Activated T-cell treated with anti-CD3 and anti-CD28 coated beads, Interleukin-2, amount 50 U/mL, for 48 hours (primary cell): ENCODE measurements at places on chromosomes 16 and 17.

DNA sequence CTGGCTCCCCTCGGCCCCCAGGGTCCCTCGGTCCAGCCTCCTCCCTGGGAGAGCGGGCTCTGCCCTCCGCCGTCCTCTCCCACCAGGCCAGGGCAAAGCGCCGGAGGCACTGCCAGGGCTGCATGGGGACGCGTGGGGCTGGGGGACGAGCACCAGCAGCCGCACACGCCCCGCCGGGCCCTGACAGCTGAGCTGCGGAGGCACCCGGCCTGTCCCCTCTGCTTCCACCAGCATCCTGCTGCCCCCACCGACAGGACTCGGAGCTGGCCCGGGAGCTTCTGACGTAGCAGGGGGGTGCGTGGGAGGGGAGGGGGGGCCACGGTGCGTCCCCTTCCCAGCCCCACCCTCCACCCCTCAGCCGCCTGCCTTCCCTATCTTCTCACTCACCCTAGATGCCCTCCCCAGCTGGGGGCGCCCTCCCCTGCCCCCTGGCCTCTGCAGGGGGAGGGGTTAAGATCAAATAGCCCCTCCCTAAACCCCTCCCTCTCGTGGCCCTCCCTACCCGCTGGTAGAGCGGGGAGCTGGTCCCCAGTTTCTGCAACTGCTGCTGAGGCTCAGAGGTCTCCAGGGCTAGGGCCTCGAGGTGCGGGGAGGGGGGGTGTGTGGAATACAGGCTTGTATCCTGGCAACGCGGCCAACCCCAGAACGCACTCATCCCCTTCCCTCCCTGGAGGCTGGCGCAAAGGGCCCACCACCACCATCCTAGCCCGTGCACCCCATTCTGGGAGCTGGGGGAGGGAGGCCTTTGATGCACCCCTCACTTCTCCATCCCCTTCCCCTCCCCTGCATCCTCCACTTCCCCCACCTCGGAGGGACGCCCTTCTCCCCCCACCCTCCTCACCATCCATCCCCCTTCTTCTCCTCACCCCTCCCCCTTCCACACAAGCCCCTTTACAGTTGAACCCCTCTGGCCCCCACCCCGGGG is 1.0 kb downstream of the SRCIN1 start:
- no peak for DNase-seq

GRCh38 chr16:75377729-75378386 is 55.4 kb downstream of the CFDP1 start:
- no peak for DNase-seq

DNA sequence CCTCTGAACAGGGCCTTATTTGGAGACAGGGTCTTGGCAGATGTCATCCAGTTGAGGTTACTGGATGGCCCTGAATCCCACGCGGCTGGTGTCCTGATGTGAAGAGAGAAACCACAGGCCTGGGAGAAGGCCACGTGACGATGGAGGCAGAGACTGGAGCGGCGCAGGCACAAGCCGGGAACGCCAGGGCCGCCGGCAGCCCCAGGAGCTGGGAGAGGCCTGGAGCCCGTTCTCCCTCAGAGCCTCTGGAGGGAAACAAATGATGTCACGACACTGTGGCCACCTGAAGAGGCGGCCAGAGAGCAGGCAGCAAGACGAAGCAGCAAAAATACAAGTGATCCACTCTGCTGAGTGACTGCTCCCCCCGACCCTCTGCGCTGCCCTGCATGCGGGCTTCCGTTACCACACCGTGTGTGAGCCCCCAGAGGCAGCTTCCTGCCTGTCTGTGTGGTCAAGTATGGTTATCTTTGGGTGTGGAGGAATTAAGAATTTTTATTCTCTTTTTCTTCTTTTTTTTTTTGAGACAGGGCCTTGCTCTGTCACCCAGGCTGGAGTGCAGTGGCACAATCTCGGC is 11.6 kb downstream of the CD7 start:
- peak; percentile 42 for DNase-seq

- peak; percentile 77 for DNase-seq
These were observed 18.3 kb upstream of the WFIKKN2 start for GRCh38 chr17:50816771-50817751.

DNA sequence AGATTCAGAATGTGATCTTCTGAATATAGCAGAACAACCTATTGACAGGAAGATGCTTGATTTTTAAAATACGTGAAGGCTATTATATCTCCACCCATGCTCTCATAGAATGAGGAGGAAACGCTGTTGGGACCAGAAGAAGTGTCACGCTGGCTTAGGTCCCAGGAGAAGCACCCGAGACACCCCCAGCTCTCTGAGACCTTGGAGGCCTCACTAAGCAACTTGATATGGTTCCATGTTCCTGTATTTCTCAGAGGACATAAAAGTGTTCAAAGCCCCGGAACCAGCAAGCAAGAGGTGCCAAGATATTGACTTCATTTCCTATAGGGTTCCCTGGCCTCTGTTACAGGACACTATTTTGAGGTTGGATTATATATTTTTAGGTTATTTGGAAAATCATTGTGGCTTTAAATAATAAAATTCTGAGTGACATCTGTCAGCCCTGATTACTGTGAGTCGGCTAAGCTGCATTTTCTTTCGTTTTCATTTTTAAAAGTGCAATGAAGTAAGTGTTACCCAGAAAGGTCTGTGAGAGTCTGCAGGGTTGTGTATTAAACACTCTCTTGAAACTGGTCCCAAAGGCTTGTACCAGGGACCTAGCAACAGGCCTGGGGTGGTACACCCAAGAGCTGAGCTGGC is 400.0 kb downstream of the SOX9 start:
- DNase-seq = no peak

DNA sequence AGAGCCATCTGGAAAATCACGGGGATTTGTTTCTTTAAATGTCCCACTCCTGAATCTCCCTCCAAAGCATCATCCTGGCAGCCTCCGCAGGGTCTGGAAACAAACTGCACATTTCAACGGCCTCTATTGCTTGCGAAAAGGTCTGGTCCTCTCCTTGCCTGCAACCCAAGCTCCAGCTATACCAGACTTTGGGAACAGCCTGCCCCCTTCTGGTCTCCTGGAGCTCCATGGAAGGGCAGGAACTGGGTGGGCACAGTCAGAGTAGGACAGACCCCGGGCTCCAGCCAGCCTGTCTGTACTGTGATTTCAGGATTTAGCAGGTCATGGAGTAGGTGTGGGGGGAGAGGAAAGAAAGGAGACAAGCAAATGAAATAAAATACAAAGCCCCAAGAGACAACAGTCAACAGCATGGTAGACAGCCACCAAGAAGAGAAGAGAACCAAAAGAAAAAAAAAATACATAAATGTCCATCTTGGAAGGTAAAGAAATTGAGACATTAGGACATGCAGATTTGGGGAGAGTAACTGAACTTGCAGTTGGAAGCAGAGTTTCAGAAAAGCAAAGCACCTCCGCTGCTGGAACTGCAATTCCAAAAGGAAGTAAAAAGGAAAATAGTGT is 2.7 kb downstream of the XYLT1 start:
- DNase-seq = peak; percentile 61

DNA sequence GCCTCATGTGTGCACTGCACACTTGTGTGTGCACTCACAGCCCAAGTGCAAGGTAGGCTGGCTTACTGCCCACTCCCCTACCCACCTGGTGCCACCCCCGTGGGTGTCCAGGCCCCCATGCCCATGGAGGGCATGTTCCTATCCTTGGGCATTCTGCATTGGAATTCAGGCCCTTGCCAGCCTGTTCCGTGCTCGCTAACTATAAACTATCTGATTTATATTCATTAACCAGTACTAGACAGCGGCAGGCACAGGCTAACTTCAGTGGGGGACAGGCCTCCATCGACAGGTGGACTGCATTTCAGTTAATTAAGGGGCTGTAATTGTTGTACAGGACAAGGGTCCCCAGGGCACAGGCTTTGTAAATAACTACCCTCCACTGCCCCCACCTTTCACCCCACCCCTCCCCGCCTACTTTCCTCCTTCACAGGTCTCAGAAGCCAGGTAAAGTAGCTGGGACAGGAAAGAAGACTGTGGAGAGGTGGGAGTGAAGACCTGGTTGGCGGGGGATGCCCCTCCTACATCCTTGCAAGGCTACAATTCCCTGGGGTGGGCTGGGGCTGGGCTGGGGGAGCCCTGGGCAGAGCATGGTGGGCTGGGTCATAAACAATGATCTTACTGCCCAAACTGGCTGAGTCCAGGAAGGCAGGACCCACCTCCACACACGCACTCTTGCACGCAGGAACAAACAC is 119.0 kb upstream of the LHX1 start:
- DNase-seq = no peak

DNA sequence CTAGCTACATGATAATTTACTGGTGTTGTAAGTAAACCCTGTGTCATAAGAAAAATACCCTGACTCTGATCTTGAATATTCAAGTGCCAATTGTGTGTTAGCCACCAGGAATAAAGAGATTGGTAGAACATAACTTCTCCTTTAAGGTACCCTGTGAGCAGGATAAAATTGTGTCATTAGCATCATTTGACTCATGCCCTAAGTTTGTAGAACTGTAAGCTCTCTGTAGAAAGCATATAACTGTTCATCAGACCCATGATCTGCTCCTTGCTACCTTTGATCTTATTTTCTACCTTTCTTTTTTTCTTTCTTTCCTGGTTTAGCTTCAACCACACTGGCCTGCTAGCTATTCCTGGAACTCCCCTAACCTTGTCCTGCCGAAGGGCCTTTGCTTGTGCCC is 35.8 kb downstream of the PTRH2 start:
- no peak for DNase-seq

GRCh38 chr17:14211246-14211645 is 25.4 kb downstream of the CDRT15 start:
- no peak for DNase-seq

DNA sequence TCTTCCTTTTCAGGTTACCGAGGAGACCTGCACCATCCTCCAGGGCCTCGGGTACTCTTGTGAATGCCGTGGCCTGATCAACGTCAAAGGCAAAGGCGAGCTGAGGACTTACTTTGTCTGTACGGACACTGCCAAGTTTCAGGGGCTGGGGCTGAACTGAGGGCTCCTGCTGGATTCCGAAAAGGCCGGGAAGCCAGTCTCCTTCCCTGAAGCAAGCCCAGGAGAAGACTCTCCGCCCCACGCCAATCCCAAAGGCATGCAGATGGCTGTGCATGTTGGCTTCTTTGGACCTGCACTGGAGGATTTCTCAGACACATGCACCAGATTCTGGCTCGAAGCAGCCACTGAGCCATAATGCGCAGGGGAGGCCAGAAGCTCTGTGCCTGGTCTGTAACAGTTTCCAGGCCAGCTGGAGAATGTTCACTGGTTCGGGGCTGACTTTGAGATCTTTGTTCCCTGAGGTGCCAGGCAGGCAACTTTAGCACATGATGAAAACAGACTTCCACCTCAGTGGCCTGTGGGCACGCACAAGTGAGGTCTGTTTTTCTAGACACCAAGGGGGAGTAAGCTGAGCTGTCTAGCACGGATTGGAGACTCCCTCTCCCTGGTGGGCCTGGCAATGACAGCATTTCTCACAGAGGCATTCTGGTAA is 49.1 kb downstream of the ADCY7 start:
- peak; percentile 13 for DNase-seq

DNA sequence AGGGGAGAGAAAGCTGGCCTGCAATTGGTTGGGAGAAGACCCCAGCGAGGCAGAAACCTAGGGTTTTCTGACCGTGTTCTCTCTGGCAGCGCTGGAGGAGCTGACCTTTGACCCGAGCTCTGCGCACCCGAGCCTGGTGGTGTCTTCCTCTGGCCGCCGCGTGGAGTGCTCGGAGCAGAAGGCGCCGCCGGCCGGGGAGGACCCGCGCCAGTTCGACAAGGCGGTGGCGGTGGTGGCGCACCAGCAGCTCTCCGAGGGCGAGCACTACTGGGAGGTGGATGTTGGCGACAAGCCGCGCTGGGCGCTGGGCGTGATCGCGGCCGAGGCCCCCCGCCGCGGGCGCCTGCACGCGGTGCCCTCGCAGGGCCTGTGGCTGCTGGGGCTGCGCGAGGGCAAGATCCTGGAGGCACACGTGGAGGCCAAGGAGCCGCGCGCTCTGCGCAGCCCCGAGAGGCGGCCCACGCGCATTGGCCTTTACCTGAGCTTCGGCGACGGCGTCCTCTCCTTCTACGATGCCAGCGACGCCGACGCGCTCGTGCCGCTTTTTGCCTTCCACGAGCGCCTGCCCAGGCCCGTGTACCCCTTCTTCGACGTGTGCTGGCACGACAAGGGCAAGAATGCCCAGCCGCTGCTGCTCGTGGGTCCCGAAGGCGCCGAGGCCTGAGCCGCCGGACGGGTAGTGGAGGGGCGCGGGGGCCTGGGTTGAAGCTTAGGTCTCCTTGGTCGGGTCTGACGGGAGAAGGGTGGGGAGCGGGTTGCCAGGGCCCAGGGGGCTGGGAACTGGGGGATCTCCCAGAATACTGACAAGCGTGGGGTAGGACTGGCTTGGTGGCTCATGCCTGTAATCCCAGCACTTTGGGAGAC is 7.4 kb upstream of the PYDC1 start:
- no peak for DNase-seq

GRCh38 chr16:30184891-30185682 is 1.7 kb downstream of the CORO1A start:
- no peak for DNase-seq

DNA sequence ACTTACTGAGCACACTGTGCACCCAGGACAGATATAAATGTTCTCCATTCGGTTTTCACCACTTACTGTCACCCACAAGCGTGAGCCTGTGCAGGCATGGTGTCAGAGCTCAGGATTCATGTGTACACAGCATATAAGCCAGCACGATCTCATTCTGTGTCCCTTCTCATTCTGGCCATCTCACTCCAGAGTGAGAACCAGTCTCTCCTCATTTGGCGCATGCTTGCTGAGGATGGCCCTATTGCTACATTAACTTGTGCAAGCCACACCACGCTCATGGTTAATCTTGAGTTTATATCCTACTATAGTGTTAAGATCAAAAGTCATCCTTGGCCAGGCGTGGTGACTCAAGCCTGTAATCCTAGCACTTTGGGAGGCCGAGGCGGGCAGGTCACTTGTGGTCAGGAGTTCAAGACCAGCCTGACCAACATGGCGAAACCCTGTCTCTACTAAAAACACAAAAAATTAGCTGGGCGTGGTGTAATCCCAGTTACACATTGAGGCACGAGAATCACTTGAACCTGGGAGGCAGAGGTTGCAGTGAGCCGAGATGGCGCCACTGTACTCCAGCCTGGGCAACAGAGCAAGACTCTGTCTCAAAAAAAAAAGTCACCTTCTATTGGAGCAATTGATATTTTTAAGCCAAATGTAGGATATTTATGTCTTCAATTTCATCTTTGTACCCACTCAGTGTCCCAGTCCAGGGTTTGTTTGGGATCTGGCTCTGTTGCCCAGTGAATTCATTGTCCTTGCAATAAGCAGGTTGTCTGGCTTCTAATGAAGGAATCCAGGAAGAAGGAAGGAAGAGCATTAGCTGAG is 20.9 kb downstream of the SOCS1 start:
- DNase-seq = no peak

- DNase-seq = peak; percentile 48
These were observed 773 bp downstream of the SYNGR3 start for GRCh38 chr16:1990351-1991134.

DNA sequence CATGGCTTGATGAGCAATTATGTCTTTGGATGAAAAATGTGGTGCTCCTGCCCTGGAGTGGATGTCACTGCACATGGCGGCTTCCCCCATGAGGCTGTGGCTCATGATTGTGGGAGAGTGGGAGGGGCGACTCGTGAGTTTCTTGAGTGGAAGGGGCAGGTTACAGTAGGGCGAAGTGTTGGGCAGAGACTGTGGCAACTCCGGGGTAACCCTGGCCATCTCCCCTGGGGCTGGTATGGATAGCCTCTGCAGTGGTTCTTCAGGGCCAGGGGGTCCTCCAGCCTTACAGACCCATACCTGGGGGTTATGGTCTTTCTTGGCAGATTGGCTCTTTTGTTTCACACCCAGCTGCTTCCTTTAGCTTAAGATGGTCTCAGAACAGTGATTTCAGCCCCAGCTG is 1.3 kb upstream of the TNS4 start:
- DNase-seq = no peak
